ENCODE measurements at places on chromosomes 7 and 10. TPM values are rescaled to one million over a fixed set of nuclear protein-coding genes. Genes with fewer than 3 reads are reported as not detected.

The FGL2 gene
- 0.63 TPM for total RNA-seq

The FAM237B gene
- not detected for total RNA-seq

The TRIM8 gene
- 34.1 TPM for total RNA-seq

The IL2RA gene
- not detected for total RNA-seq

The FOXK1 gene
- total RNA-seq: 23.8 TPM

The LRRN3 gene
- 117 TPM for total RNA-seq

The LRRC17 gene
- 11.3 TPM for total RNA-seq

The DPP6 gene
- 88.6 TPM for total RNA-seq

The ATOH7 gene
- 0.94 TPM for total RNA-seq

The GCK gene
- 5.3 TPM for total RNA-seq

The INHBA gene
- 21.0 TPM for total RNA-seq

The PRKG1 gene
- total RNA-seq: 27.2 TPM

The APBB1IP gene
- 1.3 TPM for total RNA-seq

The TMEM229A gene
- 0.31 TPM for total RNA-seq

The FZD1 gene
- total RNA-seq: 9.7 TPM

The NXPH1 gene
- total RNA-seq: 33.5 TPM

The OR2A5 gene
- not detected for total RNA-seq

The ENO4 gene
- total RNA-seq: 1.9 TPM

The CEP55 gene
- total RNA-seq: 4.1 TPM
